ENCODE measurements at places on chromosomes 3 and 15. TPM values are rescaled to one million over a fixed set of nuclear protein-coding genes. Genes with fewer than 3 reads are reported as not detected.

DNA sequence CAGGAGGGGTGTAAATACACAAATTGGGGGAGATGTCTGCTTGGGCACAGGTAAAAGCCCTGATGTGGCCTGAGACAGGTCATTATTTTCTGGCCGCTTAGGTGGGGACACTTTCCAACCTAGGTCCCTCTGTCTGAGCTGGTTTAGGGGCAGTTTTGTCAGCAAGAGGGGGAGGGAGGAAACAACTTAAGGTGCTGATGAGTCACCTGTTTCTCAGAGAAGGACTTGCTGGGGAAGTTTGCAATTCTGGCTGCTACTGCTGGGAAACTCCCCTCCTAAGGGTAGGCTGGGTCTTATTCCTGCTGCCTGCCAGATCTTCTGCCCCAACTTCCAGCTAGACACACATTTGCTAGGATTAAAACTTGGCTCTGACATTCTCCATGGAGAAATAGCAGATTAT is 4.8 kb upstream of the RHOV start:
- no peak for DNase-seq
- H3K27ac ChIP-seq, result no peak overlapping the region
- H3K27me3 ChIP-seq, result no peaks in the 10 kb centered on the region
- H3K4me1 ChIP-seq, result peaks cover 3% of the 10 kb centered on the region

MEIS2 gene
- total RNA-seq, result 50.9 TPM

GRCh38 chr3:190339130-190339529 is 16.9 kb upstream of the CLDN1 start:
- DNase-seq, result no peak
- no peak overlapping the region for H3K27ac ChIP-seq
- H3K36me3 ChIP-seq, result no peaks in the 10 kb centered on the region
- H3K4me3 ChIP-seq, result no peak overlapping the region
- no peaks in the 10 kb centered on the region for H3K4me1 ChIP-seq

SLCO3A1 gene
- total RNA-seq, result 59.4 TPM

SLC2A2 gene
- total RNA-seq, result 12.6 TPM

- H3K4me1 ChIP-seq, result no peaks in the 10 kb centered on the region
- H3K4me3 ChIP-seq, result no peak overlapping the region
- H3K27ac ChIP-seq, result no peak overlapping the region
These were observed 327.3 kb downstream of the OTOL1 start for GRCh38 chr3:161823910-161824309.

ZBTB20 gene
- 142 TPM for total RNA-seq

USP13 gene
- 9.0 TPM for total RNA-seq

GSK3B gene
- total RNA-seq, result 52.1 TPM

- H3K27ac ChIP-seq, result no peak overlapping the region
- H3K4me3 ChIP-seq, result no peak overlapping the region
- no peaks in the 10 kb centered on the region for H3K4me1 ChIP-seq
- no peaks in the 10 kb centered on the region for H3K36me3 ChIP-seq
These were observed 236.8 kb upstream of the GBE1 start for GRCh38 chr3:81998139-81998755.

GRCh38 chr3:133157716-133158115 is 119.5 kb downstream of the TMEM108 start:
- no peaks in the 10 kb centered on the region for H3K4me1 ChIP-seq
- H3K36me3 ChIP-seq, result no peaks in the 10 kb centered on the region
- no peaks in the 10 kb centered on the region for H3K27me3 ChIP-seq
- no peak for DNase-seq

Data from kidney (tissue), 22 donors.